Activated CD4-positive, alpha-beta memory T cell treated with anti-CD3 and anti-CD28 coated beads for 36 hours (primary cell): ENCODE measurements at places on chromosomes 11 and 22.

DNA sequence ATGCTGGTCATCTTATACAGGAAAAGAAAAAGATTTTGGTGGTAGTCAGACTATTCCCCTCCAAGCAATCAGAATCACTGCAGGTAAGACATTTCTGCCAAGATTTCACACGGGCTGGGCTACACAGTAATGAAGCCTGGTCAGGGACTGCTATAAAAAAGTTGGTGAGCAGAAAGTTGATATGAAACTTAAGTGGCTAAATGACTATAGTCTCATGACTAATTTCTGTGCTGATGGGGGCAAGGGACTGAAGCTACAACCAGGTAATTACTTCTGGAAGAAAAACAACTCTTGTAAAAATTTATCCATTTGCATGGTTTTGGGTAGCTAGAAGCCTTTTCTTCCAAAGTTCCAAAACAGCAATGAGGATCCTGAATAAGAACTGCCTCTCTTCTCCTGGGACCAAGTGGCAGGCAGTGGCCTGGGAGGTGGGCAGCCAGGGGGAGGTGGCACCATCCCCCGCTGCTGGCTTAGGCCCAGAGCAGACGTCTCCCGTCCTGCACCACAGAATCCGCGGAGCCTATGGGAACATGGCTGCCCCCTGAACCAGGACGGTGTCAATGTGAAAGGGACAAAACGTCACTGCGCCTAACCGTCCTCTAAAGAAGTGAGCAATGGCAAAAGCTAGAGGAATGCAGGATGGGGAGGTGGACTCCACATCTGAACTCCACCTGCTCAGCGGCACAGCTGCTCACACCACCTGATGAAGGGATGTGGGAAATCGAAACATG lies 122.6 kb upstream of the LMO1 start:
- no peak for DNase-seq
- H3K27ac ChIP-seq, result no peak overlapping the region
- H3K36me3 ChIP-seq, result no peaks in the 10 kb centered on the region
- H3K4me1 ChIP-seq, result no peaks in the 10 kb centered on the region
- H3K27me3 ChIP-seq, result peaks cover 2% of the 10 kb centered on the region
- H3K4me3 ChIP-seq, result no peak overlapping the region

- peaks cover 19% of the 10 kb centered on the region for H3K4me1 ChIP-seq
- no peak for DNase-seq
- H3K4me3 ChIP-seq, result no peak overlapping the region
- H3K27me3 ChIP-seq, result no peaks in the 10 kb centered on the region
Observed at GRCh38 chr11:65479184-65480145, 19.4 kb upstream of the MALAT1 start.

DNA sequence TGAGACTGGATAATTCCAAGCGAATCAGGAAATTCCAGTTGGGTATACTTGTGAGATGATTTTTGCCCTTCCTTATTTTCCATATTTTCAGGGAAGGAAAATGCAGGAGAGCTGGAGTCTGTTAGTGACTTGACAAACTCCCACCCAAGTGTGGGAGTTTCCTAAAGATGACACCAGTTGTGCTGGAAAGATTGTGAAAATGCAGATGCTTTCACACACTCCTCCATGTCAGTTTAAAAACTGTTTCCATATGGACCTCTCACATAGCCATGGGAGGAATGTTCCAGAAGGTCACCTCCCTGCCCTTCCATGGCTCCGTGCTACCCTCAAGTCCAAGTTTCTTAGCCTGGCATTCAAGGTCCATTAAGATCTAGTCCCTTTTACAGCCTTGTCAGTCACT lies 350.7 kb upstream of the NARS2 start:
- no peaks in the 10 kb centered on the region for H3K36me3 ChIP-seq
- no peak overlapping the region for H3K27ac ChIP-seq
- H3K4me3 ChIP-seq, result no peak overlapping the region
- H3K27me3 ChIP-seq, result peaks cover 15% of the 10 kb centered on the region

DNA sequence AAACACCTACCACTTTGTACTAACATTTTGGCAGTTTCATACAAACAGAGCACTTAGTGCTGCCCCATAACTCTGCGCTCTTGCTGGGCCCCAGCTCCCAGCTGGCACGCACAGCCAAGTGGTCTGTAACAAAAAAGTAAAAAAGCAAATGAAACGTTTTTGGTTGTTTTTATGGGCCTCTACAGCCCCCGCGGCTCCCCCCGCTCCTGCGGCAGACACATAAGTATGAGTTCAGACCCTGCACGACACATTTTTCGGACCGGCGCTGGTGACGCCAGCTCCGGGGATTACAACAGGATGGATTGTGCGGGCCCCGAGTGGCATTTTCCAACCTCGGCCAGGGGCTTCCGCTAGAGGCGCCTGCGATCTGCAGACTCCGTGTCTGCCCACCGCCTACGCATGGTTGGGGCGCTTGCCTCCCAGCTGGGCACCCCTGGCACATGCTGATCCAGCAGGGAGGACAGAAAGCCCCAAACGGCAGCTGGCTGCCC lies 418.2 kb downstream of the SOX6 start:
- H3K36me3 ChIP-seq, result no peaks in the 10 kb centered on the region
- H3K27me3 ChIP-seq, result peaks cover 4% of the 10 kb centered on the region

DNA sequence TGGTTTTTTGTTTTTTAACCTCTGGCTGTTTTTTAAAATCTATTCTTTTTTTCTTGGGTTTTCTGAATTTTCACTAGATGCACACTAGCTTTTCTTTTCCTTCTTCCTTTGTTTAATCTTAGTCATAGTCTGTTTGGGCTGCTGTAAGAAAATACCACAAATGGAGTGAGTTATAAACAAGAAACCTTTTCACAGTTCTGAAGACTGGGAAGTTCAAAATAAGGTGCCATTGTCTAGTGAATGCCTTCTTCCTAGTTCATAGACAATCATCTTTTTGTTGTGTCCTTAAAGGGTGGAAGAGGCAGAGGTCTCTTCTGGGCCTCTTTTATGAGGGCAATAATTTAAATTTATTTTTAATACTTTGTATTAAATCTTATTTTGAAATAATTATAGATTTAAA lies 532.9 kb upstream of the ANO5 start:
- H3K36me3 ChIP-seq, result no peaks in the 10 kb centered on the region
- H3K27me3 ChIP-seq, result no peaks in the 10 kb centered on the region
- DNase-seq, result no peak
- no peaks in the 10 kb centered on the region for H3K4me1 ChIP-seq
- no peak overlapping the region for H3K4me3 ChIP-seq
- H3K27ac ChIP-seq, result no peak overlapping the region

- H3K4me1 ChIP-seq, result peaks cover 63% of the 10 kb centered on the region
- no peak for DNase-seq
- H3K4me3 ChIP-seq, result no peak overlapping the region
- H3K27ac ChIP-seq, result no peak overlapping the region
- no peaks in the 10 kb centered on the region for H3K27me3 ChIP-seq
Observed at GRCh38 chr11:85822814-85823213, 11.9 kb upstream of the SYTL2 start.

GRCh38 chr11:128326791-128327190 lies 260.6 kb downstream of the ETS1 start:
- DNase-seq, result peak; percentile 50
- H3K36me3 ChIP-seq, result no peaks in the 10 kb centered on the region
- no peaks in the 10 kb centered on the region for H3K27me3 ChIP-seq

- no peaks in the 10 kb centered on the region for H3K4me1 ChIP-seq
- H3K27me3 ChIP-seq, result peaks cover 9% of the 10 kb centered on the region
- H3K27ac ChIP-seq, result no peak overlapping the region
- H3K4me3 ChIP-seq, result no peak overlapping the region
Observed at GRCh38 chr11:75644370-75644769, 24.5 kb downstream of the MAP6 start.

GRCh38 chr11:29481738-29482137 lies 535.1 kb downstream of the KCNA4 start:
- H3K4me3 ChIP-seq, result no peak overlapping the region
- H3K4me1 ChIP-seq, result no peaks in the 10 kb centered on the region
- H3K27me3 ChIP-seq, result no peaks in the 10 kb centered on the region
- H3K27ac ChIP-seq, result no peak overlapping the region
- DNase-seq, result no peak

- H3K27ac ChIP-seq, result no peak overlapping the region
- no peak overlapping the region for H3K4me3 ChIP-seq
- H3K4me1 ChIP-seq, result peaks cover 8% of the 10 kb centered on the region
- DNase-seq, result no peak
- H3K27me3 ChIP-seq, result no peaks in the 10 kb centered on the region
- peaks cover 2% of the 10 kb centered on the region for H3K36me3 ChIP-seq
Observed at GRCh38 chr22:25602916-25603315, 38.4 kb downstream of the GRK3 start.

DNA sequence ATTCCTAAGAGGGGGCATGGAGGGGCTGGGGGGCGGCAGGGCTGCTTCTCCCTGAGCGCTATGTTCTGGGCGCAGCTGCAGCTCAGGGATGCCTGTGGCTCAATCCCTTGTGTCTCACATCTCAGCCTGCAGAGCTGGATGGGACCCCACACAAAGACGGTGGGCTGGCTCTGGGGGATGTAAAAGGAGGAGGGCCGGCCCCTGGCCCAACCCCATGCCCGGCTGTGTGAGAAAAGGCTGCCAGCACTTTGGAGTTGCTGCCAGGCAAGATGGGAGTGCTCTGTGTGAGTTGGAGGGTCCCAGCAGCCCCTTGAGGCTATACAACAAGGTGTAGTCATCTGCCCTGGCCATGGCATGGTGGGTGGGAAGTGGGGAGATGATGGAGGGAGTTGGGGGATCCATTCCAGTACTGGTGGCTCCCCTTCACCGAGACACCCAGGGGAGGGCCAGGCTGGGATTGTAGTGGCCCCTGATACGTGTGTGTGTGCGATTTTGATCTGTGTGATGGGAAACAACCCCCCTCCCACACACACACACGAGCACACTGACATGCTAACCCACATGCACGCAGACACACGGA lies 1.3 kb upstream of the TBX10 start:
- no peak for DNase-seq
- no peaks in the 10 kb centered on the region for H3K36me3 ChIP-seq
- no peaks in the 10 kb centered on the region for H3K27me3 ChIP-seq
- H3K27ac ChIP-seq, result no peak overlapping the region
- H3K4me3 ChIP-seq, result no peak overlapping the region

- H3K4me1 ChIP-seq, result no peaks in the 10 kb centered on the region
- DNase-seq, result no peak
- H3K36me3 ChIP-seq, result peaks cover 12% of the 10 kb centered on the region
- H3K27ac ChIP-seq, result no peak overlapping the region
Observed at GRCh38 chr11:47324520-47324919, 28.0 kb downstream of the MYBPC3 start.

- no peak for DNase-seq
- H3K27me3 ChIP-seq, result peaks cover 11% of the 10 kb centered on the region
- H3K27ac ChIP-seq, result no peak overlapping the region
- no peaks in the 10 kb centered on the region for H3K4me1 ChIP-seq
- H3K4me3 ChIP-seq, result no peak overlapping the region
- no peaks in the 10 kb centered on the region for H3K36me3 ChIP-seq
Observed at GRCh38 chr11:115682101-115682500, 177.9 kb upstream of the CADM1 start.

- H3K4me3 ChIP-seq, result no peak overlapping the region
- peak; percentile 2 for DNase-seq
- H3K27me3 ChIP-seq, result no peaks in the 10 kb centered on the region
- H3K36me3 ChIP-seq, result no peaks in the 10 kb centered on the region
Observed at GRCh38 chr22:30889268-30889995, 79.1 kb downstream of the MORC2 start.

DNA sequence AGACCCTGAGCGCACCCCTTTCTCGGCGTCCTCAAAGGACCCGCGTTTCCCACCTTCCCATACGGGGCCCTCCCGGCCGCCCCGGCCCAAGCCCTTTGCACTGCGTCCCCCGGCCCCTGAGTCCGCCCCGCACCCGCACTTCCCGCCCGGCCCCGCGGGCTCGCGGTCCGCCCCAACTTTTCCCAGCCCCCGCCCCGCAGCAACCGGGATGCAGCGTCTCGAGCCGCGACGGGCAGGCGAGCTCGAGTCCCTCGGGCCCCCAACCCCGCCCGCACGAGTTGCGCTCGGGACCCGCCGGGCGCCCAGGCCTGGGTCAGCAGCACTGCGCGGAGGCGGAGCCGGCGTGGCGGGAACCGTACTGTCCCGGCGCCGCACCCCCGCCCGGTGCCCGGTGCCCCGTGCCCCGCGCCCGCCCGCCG lies 371 bp downstream of the SMCO4 start:
- no peaks in the 10 kb centered on the region for H3K27me3 ChIP-seq
- no peaks in the 10 kb centered on the region for H3K36me3 ChIP-seq
- peak; percentile 40 for DNase-seq
- H3K4me3 ChIP-seq, result peak overlapping the region; percentile 81
- peak overlapping the region; percentile 85 for H3K27ac ChIP-seq

DNA sequence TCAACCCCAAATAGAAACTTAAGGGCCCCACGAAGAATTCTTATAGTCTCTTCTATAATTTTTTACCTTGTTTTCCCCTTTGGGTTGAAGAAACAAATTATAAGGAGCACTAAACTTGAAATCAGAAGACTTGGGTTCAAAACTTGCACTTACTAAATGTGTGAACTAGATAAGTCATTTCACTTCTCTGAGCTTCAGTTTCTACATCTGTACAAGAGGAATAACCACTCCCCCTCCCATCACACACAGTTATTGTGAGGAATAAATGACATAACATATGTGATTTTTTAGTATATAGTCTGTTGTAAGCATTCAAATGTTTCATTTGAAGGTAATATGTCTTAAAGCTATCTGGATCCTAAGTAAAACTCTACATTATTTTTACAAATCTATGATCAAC lies 78.8 kb downstream of the LIF start:
- H3K27me3 ChIP-seq, result peaks cover 2% of the 10 kb centered on the region
- no peak for DNase-seq
- H3K4me1 ChIP-seq, result peaks cover 10% of the 10 kb centered on the region
- no peak overlapping the region for H3K4me3 ChIP-seq
- H3K36me3 ChIP-seq, result peaks cover 2% of the 10 kb centered on the region
- H3K27ac ChIP-seq, result no peak overlapping the region

DNA sequence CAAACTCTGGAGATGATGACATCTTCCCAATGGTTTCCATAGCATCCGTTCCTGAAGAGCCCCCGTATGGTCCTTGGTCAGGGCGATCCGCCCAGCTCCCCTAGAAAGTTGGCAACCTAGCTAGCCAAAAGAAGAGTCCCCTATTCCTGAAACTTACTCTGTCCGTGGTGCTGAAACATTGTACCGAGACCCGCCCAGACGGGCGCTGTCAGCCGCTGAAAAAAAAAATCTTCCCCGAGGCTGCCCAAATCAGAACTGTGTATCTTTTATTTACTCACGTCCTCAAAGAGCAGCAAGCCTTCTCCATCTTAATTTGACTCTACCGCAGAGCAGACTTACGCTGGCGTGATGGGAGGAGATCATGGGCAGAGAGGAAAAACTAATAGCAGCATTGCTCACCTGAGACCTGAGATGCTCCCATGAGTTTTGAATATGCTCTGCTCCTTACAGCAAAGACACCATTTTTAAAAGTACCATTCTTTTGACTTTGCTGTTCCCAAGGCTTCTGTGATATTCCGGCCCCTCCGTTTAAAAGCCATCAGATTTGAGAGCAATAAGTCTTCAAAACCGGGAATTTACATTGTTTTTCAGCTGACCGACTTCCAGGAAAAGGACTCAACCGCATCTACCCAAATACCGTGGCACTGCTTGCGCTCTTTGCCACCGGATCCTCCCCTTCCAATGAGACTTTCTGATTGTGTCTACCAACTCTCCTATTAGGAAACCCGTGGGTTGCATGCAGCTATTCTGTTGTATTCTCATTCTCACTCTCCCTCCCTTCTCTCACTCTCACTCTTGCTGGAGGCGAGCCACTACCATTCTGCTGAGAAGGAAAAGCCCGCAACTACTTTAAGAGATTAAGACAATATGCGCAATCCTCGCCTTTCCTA lies at the start of gene SLC17A6:
TSS of gene SLC17A6 (plus strand) at position 786 of the 890 bp plus-strand sequence. CDS start 153 bp downstream, outside the sequence.
- H3K4me1 ChIP-seq, result peaks cover 12% of the 10 kb centered on the region
- peaks cover 54% of the 10 kb centered on the region for H3K27me3 ChIP-seq
- H3K36me3 ChIP-seq, result no peaks in the 10 kb centered on the region
- peak; percentile 18 for DNase-seq
- H3K4me3 ChIP-seq, result no peak within 1 kb of the TSS
- H3K27ac ChIP-seq, result no peak within 1 kb of the TSS

GRCh38 chr11:69376155-69377028 lies 82.4 kb downstream of the MYEOV start:
- no peak overlapping the region for H3K27ac ChIP-seq
- no peaks in the 10 kb centered on the region for H3K36me3 ChIP-seq
- H3K27me3 ChIP-seq, result no peaks in the 10 kb centered on the region
- DNase-seq, result no peak
- H3K4me3 ChIP-seq, result no peak overlapping the region
